NCI-H345 (cell line): ENCODE measurements at places on chromosomes 7 and 10.

- DNase-seq, result no peak
Measured at GRCh38 chr10:92729886-92730285, 40.1 kb downstream of the HHEX start.

GRCh38 chr7:77760809-77761453 lies 37.3 kb downstream of the TMEM60 start:
- no peak for DNase-seq

GRCh38 chr10:42781893-42782445 lies 626 bp upstream of the BMS1 start:
- DNase-seq, result peak; percentile 1

DNA sequence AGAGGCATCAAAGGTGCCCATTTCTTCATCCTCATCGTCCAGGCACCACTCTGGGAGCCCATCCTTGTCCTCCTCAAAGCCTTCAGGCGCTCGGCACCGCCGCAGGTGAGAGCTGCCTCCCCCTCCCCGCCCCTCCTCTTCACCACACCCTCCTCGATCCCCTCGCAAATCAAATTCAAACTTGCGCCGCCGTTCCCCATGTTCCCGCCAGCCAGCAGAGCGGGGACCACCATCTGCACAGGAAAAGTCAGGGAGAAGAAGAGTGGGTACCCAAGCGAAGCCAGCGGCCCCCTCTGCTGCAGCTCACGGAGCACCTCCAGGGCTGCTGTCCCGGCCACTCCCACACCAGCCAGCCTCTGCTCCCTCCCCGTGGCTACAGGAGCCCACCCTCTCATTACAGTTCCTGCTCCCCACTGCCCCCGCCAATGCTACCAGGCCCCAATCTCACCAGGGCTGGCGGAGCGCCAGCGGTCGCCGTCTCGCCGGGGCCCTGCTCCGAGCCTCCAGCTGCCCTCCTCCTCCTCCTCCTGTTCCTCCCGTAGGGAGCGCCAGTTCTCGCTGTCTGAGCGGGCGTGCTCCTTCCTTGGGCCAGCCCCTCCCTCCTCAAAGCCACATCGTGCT lies 7.7 kb downstream of the GIGYF1 start:
- DNase-seq, result no peak

- DNase-seq, result peak; percentile 19
Measured at GRCh38 chr10:546971-547590, 142.4 kb downstream of the DIP2C start.

GRCh38 chr7:117385363-117386109 lies 41.8 kb downstream of the ASZ1 start:
- peak; percentile 10 for DNase-seq

DNA sequence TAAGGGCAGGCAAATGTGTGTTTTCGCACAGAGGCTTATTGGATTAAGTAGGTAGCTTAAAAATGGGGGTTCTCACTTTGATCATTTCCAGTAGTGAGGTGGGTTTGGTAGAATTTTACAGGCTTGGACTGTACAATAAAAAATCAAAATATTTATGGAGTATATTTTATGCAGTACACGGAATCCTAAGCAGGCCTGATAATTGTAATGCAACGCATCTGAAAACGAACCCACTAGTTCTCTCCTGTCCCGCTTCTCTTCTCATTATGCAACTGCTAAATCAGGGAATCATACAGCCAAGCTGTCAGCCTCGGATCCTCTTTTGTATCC lies 377 bp upstream of the POLR1F start:
- DNase-seq, result no peak

DNA sequence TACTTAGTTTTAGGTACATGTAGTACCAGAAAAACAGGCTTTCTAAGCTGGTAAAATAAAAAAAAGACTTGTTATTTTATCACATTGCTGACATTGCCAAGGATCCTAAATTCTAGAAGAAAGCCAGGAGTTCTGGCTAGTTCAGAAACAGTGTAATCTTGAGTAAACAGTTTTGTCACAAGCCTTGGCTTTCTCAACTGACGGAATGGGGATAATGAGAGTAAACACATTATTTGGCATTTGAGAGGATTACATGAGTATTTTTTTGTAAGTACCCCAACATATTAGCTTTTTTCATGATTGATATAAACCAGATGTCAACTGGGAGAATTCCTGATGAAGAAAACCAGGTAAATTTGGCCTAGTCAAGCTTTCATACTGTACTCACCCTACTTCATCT lies 269.8 kb downstream of the SORCS1 start:
- DNase-seq, result no peak

- DNase-seq, result no peak
Measured at GRCh38 chr10:127913368-127913759, 6.5 kb downstream of the PTPRE start.

DNA sequence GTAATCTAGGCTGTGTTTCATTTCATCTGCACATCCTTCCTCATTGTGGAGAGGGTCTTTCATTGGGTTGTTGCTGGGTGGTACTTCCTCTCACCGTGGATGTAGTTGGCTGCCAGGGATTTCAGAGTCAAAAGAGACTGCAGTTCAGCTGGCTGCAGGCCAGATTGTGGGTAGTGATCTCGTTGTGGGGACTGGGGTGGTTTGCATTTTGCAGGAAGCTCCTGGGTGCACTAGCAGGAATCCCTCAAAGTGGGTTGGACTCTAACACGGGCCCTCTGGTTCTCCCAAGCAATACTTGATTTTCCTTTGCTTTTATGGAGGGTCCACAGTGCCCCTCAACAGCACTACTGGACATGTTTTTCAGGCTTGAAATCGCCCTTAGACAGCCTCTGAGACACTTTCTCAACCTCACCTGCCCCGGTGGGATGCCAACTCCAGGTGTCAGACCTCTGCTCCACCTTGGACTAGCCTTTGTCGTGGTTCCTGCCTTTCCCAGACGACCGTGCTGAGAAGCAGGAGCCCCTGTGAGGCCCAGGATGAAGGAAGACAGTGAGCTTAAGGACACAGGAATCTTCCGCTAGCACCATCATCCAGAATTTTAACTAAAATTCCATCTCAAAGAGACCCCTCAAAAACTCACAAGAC lies 23.9 kb upstream of the ZNF273 start:
- no peak for DNase-seq

- no peak for DNase-seq
Measured at GRCh38 chr7:157027568-157028198, 17.2 kb upstream of the MNX1 start.
